ENCODE measurements at places on chromosomes 7 and 10.
A peak's percentile ranks its signal among the peaks of the same experiment; 100 is the strongest.

DNA sequence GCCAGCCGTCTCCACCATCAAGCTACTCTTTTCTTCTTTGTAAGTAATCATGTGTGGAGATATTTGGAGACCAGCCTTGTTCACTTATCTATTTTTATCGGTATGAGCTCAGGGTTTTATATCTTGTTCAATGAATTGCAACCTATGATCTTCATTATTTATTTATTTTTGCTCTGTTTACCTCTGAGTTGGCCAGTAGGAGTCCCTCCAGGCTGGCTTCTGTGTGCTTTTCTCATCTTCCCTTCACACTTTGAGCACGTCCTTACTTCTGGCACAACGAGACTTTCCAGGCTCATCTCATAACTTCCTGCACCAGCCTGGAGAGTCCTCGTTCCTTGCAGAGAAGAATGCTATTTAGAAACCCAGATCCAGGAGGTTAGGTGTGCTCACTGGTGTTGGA, 375.8 kb upstream of the PODXL start:
- DNase-seq, result no peak

DNA sequence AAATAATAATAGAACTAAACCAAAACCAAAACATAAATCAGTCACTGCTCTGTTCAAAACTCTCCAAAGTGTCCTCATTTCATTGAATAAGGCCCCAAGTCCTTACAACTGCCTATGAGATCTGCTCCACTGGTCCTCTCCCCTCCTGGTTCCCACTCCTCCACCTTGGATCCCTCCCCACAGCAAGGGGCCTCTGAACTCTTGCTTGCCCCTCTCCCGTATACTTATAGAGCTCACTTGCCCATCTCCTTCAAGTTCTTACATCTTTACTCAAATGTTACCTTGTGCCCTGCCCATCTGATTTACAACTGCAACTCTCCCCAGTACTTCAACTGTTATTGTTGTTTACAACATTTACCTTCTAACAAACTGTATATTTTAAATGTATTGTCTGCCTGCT, 819 bp downstream of the POLD2 start:
- DNase-seq, result no peak

DNA sequence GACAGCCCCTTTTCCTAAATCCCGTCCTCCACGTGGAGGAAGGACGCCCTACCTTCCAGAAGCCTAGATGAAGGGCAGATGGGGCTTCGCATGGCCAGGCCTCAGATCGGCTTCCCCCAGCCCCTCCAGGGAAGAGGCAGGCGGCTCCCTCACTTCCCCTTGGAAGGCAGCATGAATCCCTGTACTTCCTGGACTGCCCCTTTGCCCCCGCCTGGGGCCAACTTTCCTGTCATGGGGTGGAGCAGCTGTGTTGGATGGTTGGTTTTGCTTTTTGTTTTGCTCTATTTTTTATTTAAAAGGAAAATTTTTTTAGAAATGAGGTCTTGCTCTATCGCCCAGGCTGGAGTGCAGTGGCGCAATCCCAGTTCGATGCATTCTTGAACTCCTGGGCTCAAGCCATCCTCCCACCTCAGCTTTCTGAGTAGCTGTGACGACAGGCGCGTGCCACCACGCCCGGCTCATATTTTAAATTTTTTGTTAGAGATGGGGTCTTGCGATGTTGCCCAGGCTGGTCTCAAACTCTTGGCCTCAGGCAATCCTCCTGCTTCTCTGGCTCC, 27.2 kb downstream of the GTF2IRD1 start:
- DNase-seq, result no peak

DNA sequence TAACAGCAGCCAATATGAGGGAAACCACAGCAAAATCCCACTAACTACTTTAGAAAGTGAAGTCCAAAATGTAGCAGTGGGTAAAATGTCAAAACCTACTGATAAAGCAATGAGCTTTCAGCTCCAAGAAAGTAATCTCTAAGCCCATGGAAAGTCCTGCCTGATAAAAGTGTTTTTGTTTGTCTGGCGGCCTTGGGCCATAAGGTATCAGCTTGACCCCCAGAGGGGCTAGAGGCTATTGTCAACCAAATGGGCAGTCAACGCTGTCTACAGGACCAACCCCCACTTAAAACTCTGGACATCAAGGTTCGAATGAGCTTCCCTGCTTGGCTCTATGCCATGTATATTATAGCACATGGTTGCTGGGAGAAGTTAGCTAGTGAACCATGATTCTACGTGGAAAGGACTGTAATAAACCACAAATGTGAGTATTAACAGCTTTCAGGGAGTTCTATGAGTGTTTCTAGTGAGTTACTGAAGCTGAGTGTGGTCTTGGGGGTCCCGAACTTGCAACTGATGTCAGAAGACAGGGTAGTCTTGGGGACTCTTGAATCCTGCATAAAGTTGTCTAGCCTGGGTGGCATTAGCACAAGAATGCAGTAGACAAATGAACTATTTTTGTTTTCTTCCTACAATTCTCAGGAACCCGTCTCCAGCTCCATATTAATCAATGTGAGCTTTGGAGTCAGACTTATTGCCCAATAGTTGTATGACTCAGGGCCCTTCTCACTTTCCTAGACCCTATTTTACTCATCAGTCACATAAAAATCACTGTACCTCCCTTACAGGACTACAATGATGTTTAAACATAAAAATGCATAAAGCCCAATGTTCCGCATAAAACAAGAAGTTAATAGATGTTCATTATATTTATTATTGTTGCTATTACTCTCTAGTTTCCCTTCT, 164.9 kb downstream of the DGKI start:
- DNase-seq, result no peak

DNA sequence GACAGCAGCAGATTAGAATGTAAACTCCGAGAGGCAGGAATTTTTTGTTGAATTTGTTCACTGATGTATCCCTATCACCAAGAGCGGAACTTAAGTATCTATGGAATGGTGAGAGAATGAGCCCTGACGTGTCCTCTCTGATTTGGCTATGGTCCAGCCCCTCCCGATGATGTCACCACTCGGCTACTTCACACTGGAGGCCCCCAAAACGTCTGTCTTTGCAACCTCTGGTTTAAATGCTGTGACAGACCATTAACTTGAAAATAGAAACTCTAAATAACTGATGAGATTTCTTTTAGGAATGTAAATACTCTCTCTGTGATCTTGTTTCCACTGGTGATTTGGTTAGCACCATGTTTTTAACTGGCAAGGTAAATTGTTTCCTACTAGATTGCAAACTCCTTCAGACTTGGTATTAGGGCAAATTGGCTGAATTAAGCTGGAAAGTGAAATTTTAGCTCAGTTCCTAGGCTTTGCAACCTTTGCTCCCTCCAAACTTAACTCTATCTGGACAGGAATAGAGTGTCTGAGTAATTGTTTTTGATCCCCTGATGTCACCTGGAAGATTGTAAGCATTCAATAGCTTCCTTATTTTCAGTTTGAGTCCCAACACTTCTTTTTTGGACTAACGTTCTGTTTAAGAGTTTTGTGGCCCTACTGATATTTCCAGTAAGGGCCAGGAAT, 19.1 kb downstream of the SLC16A12 start:
- no peak for DNase-seq

DNA sequence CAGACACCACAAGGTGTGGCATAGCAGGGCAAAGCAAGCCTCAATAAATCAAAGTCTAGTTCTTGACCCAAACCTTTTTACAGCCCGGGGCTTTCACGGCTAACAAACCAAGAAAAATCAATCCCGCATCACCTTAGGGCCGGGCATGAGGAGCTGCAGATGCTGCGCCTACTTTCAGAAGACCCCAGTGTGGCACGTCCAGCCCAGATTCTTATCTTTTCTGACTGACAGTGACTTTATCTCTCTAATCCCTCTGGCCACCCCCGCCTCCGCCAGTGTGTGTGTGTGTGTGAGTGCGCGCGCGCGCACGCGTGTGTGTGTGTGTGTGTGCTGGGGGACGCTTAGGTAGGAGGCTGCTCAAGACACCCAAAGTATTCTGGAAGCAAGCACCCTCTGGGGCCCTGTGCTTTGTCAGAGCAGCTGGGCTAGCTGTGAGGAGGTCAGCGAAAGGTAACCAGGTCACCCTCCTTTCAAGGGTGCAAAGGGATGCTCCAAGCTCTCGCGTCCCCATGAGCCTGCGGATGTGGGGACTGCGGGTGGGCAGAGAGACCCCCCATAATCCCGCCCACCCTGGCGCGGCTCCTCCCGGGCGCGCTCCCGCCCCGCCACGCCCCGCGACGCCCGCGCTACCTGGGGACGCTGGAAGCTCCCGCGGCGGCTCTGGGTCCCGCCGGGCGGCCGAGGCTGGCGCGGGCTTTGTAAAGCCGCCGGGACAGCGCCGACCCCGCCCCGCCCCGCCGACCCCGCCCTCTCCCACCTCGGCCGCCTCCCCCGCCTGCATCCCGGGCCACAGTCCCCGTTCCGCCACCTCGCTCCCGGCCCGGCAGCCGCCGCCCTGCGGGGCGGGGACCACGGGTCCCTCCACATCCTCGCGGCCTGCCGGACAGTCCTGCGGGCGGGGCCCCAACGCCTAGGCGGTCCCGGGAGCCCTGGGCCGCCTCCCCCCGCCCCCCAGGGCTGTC, 57.1 kb upstream of the RHOBTB1 start:
- DNase-seq, result peak; percentile 25

GRCh38 chr10:76115471-76116155, 684.2 kb downstream of the LRMDA start:
- DNase-seq, result no peak

GRCh38 chr7:141585592-141586510, 34.6 kb downstream of the AGK start:
- DNase-seq, result no peak

DNA sequence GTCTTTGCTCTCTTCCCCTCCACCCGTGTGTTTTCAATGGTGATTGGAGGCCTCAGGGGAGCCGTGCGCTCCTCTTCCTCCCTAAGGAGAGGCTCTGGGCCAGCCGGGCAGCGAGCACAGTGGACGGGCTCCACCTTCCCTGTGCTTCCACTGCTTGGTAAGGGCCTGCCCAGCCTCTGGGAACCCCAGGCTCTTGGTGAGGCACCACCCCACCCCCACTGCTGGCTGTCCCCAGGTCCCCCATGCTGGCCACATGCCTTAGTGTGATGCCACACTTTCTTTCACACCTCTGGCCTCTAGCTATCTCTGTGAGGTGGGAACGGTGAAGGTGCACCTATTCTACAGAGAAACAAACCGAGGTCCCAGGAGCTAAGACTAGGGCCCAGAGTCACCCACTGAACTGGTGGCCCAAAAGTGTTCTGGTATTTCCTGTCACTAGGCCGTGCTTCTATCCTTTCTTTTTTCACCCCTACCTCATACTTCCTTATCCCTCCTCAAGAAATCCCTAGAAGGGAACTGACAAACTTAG, 53.3 kb downstream of the UNC5B start:
- no peak for DNase-seq

DNA sequence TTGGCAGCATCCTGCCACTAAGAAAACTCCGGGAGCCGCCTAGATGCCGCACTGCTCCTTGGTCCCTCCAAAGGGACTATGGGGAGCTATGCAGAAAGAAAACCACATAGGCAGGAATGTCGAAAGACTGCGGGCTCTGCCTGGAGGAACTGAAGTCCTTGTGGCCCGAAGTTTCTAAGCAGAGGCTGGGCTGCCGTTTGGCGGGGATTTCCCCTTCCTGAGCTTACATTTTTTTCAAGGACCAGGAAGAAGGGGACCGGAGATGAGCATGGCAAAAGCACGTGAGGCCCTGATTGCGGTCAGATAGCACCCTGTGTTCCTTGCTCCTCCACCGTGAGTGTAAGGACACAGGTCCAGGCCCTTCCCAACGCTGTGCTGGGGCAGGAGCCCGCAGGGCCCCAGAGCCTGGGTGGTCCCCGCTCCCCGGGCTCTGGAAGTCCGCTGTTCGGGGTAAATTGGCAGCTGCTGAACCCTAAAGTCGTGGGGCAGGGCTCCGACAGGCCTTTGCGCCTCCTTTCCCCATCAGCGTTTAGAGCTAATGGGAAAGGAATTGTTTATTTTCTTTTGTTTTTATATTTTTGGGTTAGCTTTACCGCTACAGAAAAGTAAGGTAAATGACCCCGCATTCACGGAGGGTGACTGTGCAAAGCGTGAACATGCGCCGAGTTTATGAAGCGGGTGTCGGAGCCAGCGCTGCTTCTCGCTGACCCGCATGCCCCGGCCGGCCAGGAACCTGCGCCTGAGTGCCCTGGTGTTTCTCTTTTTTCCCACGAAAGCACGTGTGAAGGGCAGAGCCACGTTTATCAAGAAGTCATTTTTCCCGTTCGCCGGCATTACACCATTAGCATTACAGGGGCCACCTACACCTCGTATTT, 356.5 kb upstream of the ZNF32 start:
- DNase-seq, result no peak

DNA sequence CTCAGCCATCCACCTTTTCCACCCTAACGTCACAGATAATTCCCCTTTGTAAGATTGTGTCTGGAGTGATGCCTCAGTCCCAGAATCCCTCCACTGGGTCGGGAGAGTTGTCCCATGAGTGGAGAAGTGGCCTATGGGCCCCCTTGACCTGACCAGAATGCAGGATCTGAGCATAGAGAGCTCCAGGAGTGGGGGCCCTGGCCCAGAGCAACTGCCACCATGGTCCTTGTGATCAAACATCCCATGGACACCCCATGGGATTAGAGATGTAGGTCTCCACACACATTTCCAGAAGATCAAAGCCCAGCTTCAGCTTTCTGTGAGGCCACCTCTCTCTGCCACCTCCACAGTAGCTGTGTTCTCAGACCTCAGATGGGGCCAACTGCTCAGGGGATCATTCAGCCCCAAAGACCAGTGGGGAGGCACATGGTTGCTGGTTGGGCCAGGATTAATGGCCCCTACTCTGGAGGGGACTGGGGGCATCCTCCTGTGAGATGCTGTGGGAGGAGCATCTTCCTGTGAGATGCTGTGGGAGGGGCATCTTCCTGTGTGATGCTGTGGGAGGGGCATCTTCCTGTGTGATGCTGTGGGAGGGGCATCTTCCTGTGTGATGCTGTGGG, 28.5 kb upstream of the DPYSL4 start:
- no peak for DNase-seq

DNA sequence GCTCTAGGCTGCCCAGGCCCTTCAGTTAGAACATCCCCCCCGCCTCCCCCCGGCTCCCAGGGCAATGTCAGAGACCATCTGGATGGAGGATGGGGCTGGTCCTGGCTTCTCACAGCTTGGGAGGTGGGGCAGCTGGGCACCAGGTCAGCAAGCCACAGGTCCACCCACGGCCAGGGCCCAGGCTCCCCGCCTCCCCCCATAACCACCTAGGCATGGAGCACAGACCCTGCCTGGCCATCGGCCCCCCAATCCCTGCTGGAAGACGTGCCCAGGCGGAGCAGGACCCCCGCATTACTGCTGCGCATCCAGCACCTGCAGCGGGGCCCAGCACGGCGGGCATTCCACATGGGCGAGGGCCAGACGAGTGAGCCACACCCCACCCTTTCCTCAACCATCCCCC, 169.6 kb downstream of the ELFN1 start:
- no peak for DNase-seq

- no peak for DNase-seq
These were observed 25.2 kb downstream of the RAPGEF5 start for GRCh38 chr7:22331704-22332103.

GRCh38 chr10:124351481-124352220, 67.1 kb downstream of the OAT start:
- DNase-seq, result no peak

Data from neural crest cell (in vitro differentiated cells).